ENCODE measurements at places on chromosomes 12 and 14. TPM values are rescaled to one million over a fixed set of nuclear protein-coding genes. Genes with fewer than 3 reads are reported as not detected.

Gene CLEC1A
- total RNA-seq, result not detected

Gene CLMN
- 0.80 TPM for total RNA-seq

Gene LMNTD1
- total RNA-seq, result not detected

Gene FSCB
- total RNA-seq, result not detected

Gene SLC10A1
- not detected for total RNA-seq

GRCh38 chr12:40055228-40055579 lies 50.7 kb downstream of the SLC2A13 start:
- peaks cover 4% of the 10 kb centered on the region for H3K27me3 ChIP-seq
- H3K4me3 ChIP-seq, result no peak overlapping the region

DNA sequence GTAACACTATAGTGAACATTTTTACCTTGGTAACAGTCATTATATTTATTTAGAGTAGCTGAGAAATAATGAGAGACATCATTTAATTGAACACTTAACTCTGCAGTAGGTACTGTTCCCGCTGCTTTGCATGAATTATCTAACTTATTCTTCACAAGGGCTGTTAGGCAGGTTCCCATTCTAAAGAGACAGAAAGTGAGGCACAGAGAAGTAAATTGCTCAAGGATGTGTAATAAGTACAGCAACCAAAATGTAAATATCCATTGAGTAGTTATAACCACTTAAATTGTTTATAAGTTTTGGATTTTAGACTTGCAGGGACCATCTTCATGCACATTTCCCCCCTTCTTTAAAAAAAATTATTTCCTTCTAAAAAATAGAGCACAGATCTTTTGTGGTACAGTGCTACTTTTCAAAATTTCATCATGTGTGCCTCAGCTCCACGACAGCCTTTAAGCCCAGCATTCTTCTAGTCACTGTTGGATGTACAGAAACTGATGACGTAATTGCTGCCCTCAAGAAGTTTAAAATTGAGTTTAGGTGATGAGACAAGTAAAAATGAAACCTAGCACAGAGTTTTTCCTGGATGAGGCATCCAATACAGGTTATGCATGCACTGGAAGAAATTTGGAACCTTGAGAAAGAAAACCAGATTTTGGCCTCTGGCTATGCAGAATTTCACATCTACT lies 6.0 kb upstream of the MANSC4 start:
- H3K27ac ChIP-seq, result peak overlapping the region; percentile 68
- H3K27me3 ChIP-seq, result no peaks in the 10 kb centered on the region
- no peak overlapping the region for H3K4me3 ChIP-seq
- H3K4me1 ChIP-seq, result peaks cover 40% of the 10 kb centered on the region
- no peak for DNase-seq
- H3K36me3 ChIP-seq, result peaks cover 29% of the 10 kb centered on the region

GRCh38 chr14:101732118-101732517 lies 29.4 kb upstream of the PPP2R5C start:
- H3K4me3 ChIP-seq, result peak overlapping the region; percentile 51
- peak overlapping the region; percentile 82 for H3K27ac ChIP-seq
- H3K36me3 ChIP-seq, result peaks cover 2% of the 10 kb centered on the region
- H3K27me3 ChIP-seq, result no peaks in the 10 kb centered on the region

- no peaks in the 10 kb centered on the region for H3K27me3 ChIP-seq
- H3K27ac ChIP-seq, result no peak overlapping the region
- no peaks in the 10 kb centered on the region for H3K36me3 ChIP-seq
- no peaks in the 10 kb centered on the region for H3K4me1 ChIP-seq
- no peak overlapping the region for H3K4me3 ChIP-seq
- DNase-seq, result no peak
Measured at GRCh38 chr14:38442208-38442607, 186.3 kb upstream of the CLEC14A start.

DNA sequence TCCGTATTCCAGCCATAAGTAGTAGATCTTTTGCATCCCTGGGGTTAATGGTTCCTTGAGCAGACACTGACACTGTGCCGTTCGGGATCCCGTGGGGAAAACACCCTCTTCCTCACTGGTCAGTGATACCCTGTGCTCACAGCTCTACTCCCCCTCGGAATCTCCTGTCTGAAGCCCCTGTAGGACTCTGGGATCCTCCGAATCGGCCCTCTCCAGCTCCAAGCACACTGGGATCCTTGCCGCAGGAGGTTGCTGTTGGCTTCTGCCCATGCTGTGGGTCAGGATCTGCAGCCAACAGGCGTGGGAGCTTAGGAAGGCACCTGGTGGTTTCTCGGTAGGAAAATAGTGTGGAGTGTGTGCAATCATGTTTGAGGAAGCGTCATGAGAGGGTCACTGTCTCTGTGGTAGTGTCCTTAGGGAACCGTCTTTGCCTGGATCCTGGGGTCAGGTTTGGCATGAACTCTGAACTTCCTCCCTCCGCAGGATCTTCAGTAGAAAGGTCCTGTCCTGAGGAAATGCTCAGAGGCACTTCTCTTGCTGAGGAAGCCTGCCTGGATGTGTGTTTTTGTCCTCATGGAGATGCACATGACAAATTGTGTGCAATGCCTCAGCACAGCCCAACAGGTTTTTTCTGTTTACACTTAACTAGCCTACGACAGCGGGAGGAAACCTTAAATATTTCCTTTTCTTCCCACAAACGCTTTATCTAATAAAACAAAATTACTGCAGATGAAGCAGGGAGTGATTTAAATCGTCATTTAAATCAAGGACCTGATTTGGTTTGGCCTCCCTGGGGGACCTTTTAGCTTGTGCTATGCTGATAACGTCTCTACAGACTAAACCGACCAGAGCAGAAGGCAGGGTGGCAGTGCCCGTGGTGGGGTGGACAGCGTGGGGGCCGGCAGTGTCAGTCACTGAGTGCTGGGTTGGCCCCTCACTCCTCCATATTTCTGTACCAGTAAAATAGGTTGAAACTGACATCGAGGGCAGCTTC lies 18.7 kb downstream of the FBXL14 start:
- DNase-seq, result no peak
- H3K27me3 ChIP-seq, result peaks cover 7% of the 10 kb centered on the region
- no peak overlapping the region for H3K4me3 ChIP-seq

GRCh38 chr14:27958757-27959156 lies 807.8 kb upstream of the FOXG1 start:
- no peaks in the 10 kb centered on the region for H3K4me1 ChIP-seq
- DNase-seq, result no peak
- H3K4me3 ChIP-seq, result no peak overlapping the region

GRCh38 chr12:44875954-44876543 lies at the start of gene NELL2:
TSS of gene NELL2 (minus strand) at chr12:44876315. CDS start at chr12:44875869, 446 bp downstream.
- H3K4me1 ChIP-seq, result peaks cover 33% of the 10 kb centered on the region
- peak within 1 kb of the TSS; percentile 96 for H3K4me3 ChIP-seq
- H3K27me3 ChIP-seq, result peaks cover 23% of the 10 kb centered on the region
- peak within 1 kb of the TSS; percentile 78 for H3K27ac ChIP-seq
- no peaks in the 10 kb centered on the region for H3K36me3 ChIP-seq

DNA sequence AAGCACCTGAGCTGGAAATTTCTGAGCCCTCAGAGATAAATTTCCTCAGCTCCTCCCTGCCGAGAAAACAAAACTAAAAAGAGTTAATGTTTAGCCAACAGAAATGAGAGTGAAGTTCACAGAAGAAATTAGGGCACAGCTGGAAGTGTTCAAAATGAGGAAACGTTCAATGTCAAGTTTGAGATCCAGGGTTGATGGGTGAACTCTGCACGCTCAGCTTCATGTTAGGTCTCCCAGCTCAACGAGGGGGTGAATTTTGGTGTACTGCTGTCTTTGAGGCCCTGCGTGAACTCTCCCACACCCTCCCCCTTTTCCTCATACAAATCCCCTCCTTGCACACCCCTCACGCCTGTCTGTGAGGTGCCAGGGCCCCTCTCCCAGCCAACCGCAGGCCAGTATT lies 13.3 kb upstream of the OAS3 start:
- no peaks in the 10 kb centered on the region for H3K27me3 ChIP-seq
- H3K4me3 ChIP-seq, result no peak overlapping the region
- DNase-seq, result no peak
- H3K36me3 ChIP-seq, result peaks cover 58% of the 10 kb centered on the region

Measured in activated T-helper 1 cell treated with anti-CD3 and anti-CD28 coated beads, Interleukin-12 subunit alpha, Interleukin-12 subunit beta, Interleukin-2, Interleukin-4 antibody, amounts not matched to agents 30 ng/mL and 10 ng/mL and 1 ng/mL, durations not matched to agents 14 hours and 24 hours and 36 hours (primary cell).